Stimulated activated CD8-positive, alpha-beta memory T cell treated with anti-CD3 and anti-CD28 coated beads, Interleukin-15, amount 100 ng/mL, for 24 hours (primary cell): ENCODE measurements at places on chromosomes 4 and X.

- DNase-seq: no peak
Measured at GRCh38 chr4:85793233-85793585, 318.3 kb downstream of the ARHGAP24 start.

DNA sequence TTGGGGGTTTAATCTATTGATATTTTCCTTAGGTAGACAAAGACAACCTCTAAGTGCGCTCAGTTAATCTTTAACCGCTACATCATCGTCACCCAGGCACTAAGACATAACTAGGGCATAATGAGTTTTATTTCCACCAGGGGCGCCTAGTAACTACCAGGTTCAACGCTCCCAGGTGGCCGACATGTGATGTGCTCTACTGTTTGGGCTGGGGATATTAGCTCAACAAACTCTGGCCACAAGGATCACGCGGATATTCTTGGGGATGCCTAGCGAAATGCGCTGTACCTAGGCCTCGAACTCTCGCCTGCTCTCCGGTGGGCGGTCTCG, 915 bp upstream of the RAB33B start:
- no peak for DNase-seq

GRCh38 chrX:10725071-10725470, 104.7 kb upstream of the MID1 start:
- no peak for DNase-seq

GRCh38 chrX:97756879-97757278, 873.2 kb downstream of the RPA4 start:
- DNase-seq: no peak

GRCh38 chrX:140064993-140065392, 99.7 kb upstream of the CXorf66 start:
- DNase-seq: no peak

DNA sequence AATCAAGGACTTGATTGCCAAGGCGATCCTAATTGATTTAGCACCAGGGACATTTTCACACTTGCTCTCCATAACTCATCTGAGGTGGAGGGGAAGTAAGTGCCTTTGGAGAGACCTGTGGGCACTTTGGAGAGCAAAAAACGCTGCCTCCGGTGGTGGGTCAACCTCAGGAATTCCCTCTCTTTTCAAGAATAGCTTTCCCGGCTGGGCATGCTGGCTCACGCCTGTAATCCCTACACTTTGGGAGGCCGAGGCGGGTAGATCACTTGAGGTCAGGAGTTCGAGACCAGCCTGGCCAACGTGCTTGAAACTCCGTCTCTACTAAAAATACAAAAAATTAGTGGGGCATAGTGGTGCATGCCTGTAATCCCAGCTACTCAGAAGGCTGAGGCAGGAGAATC, 49.2 kb downstream of the PRPS1 start:
- DNase-seq: no peak

DNA sequence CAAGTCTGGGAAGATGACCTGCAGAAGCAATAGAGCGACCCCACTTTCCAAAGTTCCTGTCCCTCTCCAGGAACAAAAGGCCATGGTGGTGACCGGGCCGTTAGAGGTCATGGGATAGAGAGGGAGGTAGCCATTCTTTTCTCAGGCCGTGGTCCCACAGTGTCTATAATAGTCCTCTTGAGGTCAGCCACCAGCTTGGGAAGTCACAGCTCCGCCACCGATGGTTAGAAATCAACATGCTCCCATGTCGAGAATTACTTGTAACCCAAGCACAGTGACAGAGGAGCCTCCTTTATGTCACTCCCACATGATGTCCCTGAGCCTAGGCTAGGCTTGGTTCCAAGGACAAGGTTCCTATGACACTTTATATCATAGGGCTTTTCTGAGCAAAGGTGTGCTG, 48.3 kb upstream of the CBR4 start:
- no peak for DNase-seq

DNA sequence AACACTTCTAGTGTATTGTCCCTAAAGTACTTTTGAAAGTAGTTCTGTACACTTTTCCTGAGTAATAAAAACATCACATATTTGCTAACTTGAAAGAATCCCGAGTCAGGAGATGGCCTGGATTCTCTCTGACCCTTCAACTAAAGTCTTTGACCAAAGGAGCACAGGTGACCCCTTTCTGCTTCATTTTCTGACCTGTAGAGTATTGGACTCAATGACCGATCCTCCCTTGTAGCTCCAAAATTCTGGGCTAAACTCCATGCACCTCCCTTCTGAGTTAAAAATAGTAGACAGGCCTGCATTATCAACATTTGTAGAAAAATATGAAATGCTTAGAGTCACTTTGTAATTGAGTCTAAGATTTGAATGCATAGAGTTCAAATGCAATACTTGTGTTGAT, 4.0 kb upstream of the TAPT1 start:
- no peak for DNase-seq

DNA sequence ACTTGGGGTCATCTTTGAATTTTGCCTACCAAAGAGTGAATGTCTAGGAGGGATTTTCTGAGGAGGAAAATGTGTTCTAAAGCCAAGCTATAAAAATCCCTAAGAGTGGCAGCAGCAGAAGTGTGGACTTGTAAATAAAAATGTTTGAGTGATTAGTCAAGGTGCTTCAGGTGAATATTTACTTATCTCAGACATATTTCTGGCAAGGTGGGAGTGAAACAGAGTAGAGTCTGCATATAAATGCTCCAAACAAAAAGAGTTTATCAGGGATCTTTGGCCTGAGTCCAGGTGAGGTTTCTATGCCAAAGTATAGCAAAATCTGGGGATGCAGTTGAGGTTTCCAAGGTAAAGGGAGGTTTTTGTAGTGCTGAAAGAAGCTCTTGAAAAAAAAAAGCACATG, 19.7 kb downstream of the CYSLTR1 start:
- no peak for DNase-seq

- DNase-seq: no peak
Measured at GRCh38 chr4:139018501-139018900, 2.9 kb downstream of the NOCT start.

DNA sequence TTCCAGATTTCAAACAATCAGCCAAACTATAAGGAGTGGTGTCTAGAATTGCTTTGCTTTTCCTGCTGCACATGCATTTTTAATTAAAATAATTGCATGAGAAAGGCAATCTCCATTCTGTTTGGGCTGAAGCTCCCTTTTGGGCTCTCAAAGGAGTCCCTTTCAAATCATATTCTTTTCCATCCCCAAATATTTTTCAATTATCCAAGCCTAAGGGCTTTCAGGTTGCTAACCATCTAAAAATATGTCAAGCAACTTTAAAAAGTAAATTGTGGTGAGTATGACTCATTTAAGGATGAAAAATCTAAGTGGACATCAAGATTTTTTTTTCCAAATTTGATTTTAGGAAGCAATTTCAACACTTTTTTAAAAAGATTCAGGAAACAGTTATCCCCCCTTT, 28.4 kb downstream of the PIR start:
- no peak for DNase-seq

DNA sequence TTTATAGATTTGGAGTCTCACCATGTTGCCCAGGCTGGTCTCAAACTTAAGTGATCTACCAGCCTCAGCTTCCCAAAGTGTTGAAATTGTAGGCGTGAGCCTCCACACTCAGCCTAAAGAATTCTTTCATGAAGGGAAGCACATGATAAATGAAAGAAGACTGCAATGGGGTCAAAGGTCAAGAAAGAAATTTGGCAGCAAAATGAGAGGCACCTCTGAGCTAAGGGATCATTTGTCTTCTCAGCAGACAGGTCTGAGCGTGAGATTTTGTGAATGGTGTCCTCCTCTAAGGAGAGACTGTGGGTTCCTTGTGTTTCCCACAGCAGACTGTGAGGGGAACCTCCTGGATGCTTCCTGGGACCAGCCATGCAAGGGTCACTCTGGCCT, 57.5 kb upstream of the EGFL6 start:
- no peak for DNase-seq

GRCh38 chrX:155577682-155578081, 35.1 kb downstream of the TMLHE start:
- no peak for DNase-seq

DNA sequence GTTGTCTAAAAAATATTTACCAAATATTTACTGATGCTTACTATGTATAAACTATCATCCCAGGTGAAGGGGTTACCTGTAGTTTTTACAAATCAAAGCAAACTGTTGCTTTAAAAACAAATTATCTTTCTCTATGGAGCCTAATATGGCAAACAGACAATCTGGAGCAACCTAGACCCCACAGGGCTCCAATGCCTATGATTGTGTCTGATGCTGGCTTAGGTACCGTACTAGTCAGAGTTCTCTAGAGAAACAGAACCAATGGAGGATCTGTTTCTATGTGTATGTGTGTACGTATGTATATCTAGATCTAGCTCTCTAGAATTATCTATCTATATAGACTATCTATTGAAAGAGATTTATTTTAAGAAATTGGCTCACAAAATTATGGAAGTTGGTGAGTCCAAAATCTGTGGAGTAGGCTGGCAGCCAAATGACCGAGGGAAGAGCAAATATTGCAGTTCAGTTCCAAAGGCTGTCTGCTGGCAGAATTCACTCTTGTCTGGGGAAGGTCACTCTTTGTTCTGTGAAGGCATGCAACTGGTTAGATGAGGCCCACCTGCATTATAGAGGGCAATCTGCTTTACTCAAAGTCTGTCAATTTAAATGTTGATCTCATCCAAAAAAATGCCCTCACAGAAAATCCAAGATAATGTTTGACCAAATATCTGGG, 127.1 kb upstream of the ENPEP start:
- DNase-seq: no peak

GRCh38 chr4:150321113-150321512, 242.9 kb downstream of the DCLK2 start:
- DNase-seq: no peak

DNA sequence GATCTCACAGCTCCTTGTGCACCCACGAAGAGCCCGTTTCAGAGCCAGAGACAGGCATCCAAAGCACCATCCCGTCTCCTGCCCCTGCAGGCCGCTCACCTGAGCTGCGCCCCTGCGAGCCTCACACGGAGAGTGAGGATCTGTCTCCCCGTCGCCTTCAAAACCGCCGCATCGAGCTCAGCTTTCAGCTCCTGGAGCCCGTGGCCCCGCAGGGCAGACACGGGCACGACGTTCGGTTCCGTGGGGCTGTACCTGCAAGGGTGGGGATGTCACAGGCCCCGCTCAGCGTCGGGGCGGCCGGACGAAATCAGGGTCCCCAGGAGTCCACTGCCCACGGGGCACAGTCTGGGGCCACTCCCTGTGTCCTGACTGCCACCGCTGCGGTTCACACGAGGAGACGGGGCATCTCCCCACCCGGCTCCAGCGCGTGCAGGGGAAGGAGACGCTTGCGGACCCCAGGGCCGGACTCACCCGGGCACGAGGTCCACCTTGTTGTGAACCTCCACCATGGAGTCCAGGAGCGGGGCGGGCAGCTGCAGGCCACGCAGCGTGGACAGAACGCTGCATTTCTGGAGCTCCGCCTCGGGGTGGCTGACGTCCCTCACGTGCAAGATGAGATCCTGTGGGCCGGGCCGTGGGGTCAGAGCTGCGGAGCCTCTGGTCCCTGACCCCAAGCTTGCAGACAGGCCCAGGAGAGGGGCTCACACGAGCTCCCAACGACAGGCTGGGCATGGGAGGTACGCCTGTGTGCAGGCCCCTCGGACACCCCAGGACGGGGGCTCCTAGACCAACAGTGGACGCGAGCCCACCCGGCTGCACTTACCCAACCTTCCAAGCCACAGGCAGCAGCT, 11.1 kb downstream of the GTPBP6 start:
- no peak for DNase-seq

DNA sequence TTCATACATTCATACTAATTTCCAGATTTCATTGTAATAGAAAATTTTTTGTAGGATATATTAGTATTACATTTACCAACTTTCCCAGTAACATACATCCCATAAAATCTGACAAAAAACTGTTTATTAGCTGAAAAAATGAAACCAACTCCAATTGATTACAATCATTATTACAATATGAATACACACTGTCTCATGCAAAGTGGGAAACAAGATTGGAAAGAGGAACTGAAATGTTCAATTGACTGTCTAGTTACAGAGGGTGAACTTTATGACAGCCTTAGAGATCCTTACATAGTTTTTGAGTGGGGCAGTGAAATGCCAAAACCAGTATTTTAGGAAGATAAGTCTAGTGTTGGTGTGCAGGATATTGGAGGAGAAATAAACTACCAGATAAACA, 2.3 kb upstream of the AMBN start:
- DNase-seq: no peak

DNA sequence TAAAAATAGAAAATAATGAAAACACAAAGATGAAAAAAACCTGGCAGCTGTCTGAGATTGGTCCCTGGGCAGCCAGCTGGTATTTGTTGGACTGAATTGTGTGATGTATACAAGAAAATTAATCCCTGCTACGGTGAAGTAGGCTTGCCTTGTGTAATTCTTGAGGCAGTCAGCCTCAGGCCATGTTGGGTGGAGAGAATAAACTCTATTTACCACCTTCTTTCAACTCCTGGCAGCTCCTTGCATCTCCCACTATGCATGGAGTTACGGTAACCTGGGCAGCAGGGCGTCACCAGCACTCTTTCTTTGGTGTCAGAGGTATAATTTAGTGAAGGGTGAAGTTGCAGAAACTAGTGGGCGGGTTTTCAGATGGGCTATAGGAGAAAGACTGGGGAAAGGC, 3.5 kb downstream of the SPIN2A start:
- DNase-seq: no peak

GRCh38 chr4:15396157-15396800, 31.6 kb upstream of the C1QTNF7 start:
- no peak for DNase-seq

GRCh38 chr4:186368281-186368680, 102.3 kb downstream of the F11 start:
- DNase-seq: no peak

- no peak for DNase-seq
Measured at GRCh38 chr4:6771229-6771671, 11.3 kb upstream of the KIAA0232 start.

- DNase-seq: no peak
Measured at GRCh38 chr4:16351161-16351560, 124.9 kb upstream of the TAPT1 start.

GRCh38 chr4:16505726-16506125, 279.5 kb upstream of the TAPT1 start:
- DNase-seq: no peak

DNA sequence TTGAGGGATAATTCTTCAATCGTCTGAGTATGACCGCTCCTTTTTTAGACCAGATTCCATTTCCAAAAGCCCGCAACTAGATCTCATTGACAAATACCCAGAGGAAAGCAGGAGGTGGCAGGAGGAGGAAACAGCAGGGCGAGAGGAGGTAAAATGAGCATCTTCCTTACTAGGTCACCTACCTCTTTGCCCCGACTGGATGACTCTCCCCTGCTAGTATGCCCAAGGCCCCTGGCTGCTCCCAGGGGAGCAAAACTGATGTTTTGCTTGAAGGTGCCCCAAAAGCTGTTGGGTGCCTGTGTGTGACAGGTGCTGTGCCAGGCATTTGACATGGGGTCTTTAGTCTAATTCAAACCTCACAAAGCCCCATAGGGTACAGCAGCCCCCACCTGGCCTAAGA, 48.9 kb downstream of the C4orf50 start:
- DNase-seq: no peak

- DNase-seq: no peak
Measured at GRCh38 chrX:73262991-73263390, 48.3 kb upstream of the NAP1L2 start.

GRCh38 chrX:114650351-114650750, 66.5 kb downstream of the HTR2C start:
- DNase-seq: no peak
